RWPE1 (cell line): ENCODE measurements at places on chromosomes 13 and 19.

DNA sequence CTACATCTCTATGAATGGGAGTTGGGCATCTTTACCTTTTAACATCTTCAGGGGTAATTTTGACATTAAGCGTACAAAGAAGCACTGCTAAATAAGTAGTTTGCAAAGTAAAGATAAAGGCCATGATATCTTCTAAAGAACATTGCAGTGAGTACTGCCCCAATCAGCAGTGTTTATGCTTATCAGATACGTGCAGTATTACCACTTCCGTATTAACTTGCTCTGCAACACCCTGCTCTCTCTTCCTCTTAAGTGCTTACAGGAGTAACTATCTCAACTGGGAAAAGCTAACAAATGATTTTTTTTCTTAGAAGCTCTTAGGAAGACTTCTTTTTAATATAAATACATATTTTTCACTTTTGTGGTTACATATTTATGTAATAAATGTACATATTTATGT, 793.7 kb upstream of the SLC10A2 start:
- no peak for DNase-seq

DNA sequence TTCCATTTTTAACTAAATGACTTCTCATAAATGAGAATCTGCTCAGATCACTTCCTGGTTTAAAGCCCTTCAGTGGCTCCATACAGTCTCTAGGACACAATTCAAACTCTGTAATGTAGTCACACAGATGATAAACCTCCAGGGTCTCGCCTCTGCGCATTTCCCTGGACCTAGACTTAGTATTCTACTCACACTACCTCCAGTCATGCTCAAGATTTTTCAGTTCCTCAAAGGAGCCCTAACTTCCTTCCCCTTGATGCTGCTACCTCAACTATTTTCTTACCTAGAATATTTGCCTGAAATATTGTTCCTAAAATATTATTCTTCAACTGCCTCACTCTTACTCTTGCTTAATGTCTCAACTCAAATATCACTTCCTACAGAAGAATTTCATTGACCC, 86.7 kb upstream of the TPP2 start:
- DNase-seq: no peak

DNA sequence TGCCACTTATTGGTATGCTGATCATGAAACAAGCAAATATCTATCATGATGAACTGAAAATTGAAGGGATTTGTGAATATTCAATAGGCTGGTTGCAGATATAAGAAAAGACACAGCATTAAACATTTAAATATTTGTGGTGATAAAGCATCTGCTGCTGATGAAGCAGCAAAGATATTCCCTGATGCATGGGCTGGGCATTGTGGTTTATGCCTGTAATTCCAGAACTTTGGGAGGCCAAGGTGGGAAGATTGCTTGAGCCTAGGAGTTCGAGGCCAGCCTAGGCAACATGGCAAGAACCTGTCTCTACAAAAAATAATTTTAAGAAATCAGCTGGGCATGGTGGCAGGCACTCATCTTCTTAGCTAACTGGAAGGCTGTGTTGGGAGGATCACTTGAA, 54.5 kb downstream of the GPR180 start:
- DNase-seq: no peak

- no peak for DNase-seq
Measured at GRCh38 chr13:109114162-109114561, 484.8 kb downstream of the MYO16 start.

DNA sequence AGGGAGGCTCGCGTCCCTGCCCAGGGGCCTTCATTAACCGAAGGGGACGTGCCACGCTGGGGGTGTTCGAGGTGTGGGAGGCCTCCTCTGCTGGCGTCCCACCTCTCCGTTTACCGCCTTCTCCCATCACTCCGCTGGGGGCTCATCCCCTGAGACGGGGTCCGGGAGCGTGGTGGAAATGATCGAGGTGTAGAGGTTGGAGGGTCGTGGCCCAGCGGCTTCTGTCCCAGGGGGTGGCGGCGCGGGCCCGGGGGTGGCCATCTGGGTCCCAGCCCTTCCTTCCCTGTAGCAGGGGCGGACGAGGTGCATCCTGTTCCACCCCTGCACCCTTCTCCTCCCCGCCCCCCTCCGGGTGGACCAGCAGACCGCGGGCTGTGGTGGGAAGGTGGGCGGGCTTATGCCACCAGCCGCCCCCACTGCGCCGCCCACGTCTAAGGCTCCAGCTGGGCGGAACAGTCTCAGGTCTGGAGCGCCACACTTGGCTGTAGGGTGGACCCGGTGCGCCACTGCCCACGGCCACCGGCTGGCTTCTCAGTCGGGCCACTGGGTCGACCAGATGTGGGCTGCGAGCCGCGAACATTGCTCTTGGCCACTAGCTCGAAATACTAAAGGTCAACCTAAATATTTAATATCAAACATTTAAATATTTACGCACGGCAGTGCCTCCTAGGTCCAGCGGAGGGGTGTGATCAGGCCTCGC, 69.5 kb downstream of the ZNF723 start:
- DNase-seq: no peak

DNA sequence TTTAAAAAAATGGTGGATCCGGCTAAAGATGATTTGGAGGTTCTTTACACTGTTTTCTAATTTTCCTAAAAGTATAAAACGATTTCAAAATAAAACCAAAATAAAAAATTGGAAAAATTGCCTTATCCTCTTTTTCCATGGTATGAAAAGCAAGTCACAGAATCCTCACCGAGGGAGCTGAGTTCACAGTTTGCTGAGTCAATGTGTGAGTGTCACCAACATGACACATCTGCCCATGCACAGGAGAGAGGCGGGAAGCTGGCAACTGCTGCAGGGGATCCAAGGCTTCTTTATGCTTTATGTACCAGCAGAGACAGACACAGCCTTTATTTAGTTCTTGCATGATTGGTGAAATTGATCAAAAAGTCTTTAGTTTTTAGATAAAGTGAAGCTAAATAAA, 157.8 kb downstream of the TNFSF13B start:
- peak; percentile 5 for DNase-seq

GRCh38 chr19:35068941-35069634, 27.6 kb downstream of the HPN start:
- DNase-seq: no peak

DNA sequence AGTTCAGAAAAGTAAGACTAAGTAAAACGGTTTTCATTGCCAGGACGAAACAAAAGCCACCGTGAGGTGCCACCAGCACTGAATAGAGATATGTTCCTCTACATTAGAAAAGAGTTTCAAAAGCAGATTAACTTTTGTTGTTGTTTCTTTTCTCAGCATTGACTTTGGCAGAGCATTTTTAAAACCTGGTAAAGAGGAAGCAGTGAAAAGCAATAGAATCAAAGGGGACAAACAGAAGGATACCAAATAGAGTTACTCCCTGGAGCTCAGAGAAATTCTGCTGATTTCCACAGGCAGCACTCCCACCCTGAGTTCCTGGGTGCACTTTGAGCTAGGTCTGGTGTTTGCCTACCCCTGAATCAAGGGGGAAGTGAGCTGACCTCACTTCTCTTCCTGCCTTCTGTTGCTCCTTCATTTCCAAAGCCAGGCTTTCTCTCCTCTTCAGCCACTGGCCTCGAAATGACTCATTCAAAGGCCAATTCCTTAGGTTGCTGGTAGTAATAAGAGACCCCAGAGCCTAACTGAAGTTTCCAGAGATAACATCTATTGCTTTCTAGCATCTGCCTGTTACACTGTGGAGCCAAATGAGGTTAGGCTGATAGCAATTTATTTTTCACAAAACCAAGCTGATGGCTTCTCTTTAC, 11.3 kb upstream of the ERICH6B start:
- DNase-seq: no peak

- DNase-seq: no peak
Measured at GRCh38 chr13:28575200-28575599, 80.3 kb upstream of the FLT1 start.

DNA sequence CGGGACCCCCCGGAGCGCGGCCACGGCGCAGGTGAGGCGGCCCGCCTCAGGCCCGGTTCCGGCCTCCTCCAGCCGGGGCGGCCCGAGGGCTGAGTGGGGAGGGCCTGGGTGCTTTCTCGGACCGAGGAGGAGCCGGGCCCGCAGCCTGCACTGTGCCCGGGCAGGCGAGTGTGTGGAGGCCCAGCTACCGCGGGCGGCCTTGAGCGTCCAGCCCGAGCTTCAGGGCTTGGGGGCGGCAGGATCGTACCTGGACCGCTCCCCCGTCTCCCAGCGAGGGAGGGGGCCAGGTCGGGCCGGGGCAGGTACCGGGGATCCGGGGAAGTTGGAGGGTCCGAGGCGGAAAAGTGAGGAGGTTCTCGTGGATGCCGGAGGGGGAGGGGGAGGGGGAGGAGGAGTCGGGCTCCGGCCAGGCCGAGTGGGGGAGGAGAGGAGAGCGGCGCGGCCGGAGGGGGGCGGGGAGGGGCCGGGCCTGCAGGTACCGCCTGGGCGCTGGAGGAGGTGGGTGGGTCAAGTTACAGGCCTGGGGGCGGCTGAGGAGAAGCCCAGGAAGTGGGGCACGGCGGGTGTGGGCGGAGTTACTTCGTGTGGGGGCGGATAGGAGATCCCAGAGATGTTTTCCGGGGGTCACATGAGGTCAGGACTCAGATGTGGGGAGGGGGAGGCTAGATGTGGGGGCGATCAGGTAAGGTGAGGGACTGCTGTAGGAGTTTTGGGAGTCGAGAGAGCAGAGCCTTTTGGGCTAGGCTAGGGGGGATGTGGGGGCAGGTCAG, 545 bp downstream of the NACC1 start:
- peak; percentile 76 for DNase-seq

DNA sequence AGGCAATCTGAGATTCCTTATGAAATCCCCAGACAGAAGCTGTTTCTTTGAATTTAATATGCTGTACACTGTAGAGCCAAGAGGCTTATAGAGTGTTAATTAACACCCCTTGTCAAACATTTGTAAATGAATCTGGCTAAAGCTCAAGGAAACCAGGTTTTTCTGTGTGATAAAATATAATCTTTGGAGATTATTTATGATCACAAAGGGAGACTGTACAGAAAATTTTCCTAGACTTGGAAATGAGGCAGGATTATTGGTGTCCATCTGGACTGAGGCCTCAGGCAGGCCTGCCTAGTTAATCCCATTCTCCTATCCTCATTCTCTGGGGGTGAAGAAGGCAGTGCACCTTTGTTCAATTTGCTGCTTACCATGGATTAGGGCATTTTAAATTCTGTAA, 17.8 kb downstream of the KL start:
- DNase-seq: no peak

DNA sequence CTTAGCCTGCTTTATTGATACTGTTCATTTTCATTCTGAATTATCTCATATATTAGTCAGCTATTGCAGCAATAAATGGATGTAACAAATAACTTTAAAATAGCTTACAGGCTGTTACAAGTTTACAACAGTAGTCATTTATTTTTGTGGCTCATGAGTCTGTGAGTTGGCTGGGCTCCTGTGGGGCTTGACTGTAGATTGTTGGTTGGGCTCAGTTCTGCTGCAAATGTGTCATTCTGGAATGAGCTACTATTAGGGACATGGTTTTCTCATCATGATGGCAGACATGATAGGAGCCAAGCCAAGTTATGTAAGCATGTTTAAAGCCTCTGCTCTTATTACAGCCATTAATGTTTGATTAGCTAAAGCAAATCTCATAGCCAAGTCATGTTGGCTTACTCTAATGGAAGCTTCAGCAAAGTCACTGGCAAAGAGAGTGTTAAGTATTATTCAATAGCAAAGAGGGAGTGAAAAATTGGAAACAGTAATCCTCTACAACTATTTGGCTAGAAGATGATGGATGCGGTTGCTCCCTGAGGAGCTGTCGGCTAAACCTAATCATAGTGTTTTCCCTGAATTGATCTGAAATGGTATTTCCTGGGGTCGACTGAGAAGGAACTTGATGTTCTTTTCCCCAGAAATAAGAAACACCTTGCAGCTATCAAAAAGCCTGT, 391.3 kb downstream of the TDRD3 start:
- no peak for DNase-seq

DNA sequence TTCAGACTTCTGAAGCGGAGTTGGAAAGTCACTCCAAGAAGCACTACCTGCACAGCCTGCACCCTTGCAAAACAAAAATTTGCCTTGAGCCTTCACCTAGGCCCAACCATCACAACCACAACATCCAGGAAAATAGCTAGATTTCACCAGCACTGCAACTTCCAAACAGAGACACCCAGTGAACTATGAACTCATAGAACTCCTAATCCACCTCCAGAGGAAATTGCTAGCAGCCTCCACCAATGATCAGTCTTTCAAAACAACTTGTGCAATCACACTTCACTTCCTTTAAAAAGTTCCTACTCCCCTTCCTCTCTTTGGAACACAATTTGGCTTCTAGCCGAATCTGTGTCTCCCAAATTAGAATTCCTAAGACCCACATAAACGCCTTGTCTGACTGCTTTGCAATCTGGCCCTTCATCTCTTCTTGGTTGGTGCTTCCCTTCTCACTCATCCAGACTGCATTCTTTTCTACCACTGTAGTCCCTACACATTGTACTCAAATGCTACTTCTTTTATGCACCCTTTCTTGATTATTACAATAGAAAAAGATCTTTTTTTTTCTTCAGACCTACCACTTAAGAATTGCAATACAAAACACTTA, 489.2 kb upstream of the ARGLU1 start:
- no peak for DNase-seq

DNA sequence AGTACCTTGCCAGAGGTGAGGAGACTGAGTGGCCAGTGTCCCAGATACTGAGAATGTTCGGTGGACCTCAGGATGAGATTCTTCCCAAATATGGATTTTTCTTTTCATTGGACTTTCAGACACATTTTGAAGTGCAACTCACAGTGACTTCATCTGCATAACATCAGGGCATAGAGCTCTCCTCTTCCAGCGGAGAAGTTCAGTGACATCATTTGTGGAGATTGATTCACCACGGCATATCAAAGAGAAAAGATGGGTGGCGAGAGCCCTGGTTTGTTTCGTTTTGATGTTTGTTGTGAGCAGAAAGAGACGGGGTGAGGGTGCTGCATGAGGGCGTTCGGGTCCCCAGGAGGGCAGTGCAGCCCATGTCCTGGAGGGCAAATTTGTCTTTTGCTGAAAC, 120.1 kb upstream of the GPR12 start:
- DNase-seq: no peak

DNA sequence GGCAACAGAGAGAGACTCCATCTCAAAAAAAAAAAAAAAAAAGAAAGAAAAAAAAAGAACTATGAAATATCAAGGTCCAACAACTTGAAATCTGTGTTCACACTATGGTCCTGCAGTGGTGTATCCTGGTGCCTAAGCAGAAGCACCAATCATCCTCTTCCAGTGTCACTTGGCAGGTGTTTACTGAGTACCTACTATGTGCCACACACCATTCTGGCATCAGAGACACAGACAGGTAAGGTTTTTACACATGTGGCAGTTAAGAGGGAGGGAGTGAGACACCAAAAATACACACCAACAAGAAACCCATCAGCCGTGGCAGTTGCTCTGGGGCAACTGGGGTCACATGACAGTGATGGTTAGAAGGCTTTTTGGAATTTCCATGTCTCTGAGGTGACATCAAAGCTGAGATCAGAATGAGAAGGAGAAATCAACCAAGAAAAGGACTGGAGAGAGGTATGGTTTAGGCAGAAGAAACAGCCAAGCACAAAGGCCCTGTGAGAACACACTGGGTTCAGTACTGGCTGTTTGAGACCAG, 17.6 kb downstream of the PBX4 start:
- no peak for DNase-seq
